ENCODE measurements at places on chromosomes 7 and 10.
A peak's percentile ranks its signal among the peaks of the same experiment; 100 is the strongest.

DNA sequence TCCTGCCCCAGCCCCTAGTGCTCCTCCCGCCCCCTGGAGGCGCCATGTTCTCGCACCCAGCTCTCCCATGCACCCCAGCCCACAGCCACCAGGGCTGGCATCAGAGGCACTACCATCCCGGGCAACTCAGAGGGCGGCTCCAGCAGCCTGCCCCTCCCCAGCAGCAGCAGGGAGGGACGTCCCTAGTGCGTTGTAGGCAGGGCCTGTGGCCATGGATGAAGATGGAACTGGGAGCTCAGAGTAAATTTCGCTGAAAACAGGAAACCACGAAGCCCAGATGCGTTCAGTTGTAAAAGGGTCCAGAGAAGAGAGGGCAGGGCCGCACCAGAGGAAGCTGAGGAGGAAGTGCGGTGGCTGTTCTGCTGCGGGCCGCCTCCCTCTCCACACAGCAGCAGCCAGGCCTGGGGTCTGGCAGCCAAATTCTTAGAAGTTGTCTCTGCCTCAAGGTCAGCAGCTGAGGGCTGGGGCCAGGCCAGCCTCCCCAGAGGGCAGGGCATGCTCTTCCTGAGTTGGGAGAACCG is 24.6 kb downstream of the VSIR start:
- DNase-seq: peak; percentile 68

- no peak for DNase-seq
These were observed 35.3 kb downstream of the DIP2C start for GRCh38 chr10:653991-654646.

GRCh38 chr7:101308245-101309085 is 13.1 kb downstream of the IFT22 start:
- DNase-seq: no peak

DNA sequence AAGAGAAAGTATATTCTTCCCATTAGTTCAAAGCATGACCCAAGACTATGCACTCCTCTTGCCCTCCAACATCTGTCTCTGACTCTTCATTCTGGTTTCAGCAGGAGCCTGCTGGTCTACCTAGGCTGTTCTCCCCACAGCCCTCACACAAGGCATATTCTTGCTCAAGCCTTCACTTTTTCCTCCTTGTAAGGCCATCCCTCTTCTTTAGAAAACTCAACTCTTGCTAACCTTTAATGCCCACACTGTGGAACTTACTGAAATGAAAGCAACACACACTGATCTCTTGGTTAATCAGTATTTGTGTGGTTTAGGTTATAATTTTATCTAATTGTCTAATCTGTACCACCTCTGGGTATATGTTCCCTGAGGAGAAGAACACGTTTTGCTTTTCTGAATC is 75.8 kb downstream of the PRKCQ start:
- DNase-seq: no peak

DNA sequence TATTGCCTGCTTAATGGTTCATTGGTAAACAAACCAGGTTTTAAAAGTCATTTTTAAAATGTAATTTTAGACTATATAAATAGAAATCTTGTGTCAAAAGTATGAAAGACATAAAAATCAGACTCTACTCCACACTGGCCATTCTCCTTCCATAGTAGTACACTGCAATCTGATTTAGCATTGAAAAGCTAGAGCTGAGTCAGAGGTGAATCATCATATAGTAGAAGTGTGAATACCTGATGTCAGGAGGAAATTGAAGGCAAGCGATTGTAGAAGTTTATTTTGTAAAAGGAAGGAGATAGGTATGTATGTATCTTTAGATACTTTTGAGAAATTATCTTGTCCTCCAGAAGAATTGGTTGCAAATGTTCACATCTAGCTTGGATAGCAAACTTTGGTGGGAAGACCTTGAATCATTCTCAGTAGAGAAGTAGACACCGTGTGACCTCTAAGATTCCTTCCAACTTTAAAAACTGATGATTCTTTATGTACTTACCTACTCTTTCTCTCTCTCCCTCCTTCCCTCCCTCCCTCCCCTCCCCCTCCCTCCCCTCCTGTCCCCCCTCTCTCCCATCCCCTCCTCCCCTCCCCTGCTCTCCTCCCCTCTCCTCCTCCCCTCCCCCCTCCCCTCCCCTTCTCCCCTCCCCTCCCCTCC is 88.1 kb downstream of the BTAF1 start:
- DNase-seq: peak; percentile 21

GRCh38 chr7:127514499-127514898 is 70.9 kb downstream of the GCC1 start:
- DNase-seq: no peak

DNA sequence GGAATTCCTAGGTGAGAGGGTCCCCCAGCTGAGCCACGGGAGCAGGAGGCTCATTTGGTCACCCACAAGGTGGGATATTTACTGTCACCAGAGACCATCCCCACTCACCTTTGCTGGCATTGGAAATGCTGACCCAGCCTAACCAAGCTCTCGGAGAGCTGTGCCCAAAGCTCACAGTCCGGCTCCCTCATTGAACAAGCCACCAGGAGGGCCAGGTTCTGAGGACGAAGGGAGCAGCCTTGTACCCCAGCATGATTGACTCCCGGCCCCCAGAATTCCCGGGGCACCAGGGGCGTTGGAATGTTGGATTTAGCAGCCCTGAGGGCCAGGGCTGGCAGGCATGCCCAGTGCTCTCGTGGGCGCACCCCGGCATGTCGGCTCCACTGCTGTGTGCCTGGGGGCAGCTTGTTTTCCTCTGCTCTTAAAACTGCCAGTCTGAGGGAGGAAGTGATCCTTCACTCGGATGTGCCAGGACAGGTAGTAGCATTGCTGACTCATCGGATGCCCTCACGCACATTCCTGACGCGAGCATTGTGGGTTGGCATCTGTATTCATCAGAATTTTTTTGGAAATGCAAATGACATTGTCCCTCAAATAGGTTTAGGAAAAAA is 23.3 kb downstream of the CLIP2 start:
- DNase-seq: peak; percentile 60

- DNase-seq: no peak
These were observed 37.9 kb downstream of the PNLIPRP3 start for GRCh38 chr10:116465546-116465945.

DNA sequence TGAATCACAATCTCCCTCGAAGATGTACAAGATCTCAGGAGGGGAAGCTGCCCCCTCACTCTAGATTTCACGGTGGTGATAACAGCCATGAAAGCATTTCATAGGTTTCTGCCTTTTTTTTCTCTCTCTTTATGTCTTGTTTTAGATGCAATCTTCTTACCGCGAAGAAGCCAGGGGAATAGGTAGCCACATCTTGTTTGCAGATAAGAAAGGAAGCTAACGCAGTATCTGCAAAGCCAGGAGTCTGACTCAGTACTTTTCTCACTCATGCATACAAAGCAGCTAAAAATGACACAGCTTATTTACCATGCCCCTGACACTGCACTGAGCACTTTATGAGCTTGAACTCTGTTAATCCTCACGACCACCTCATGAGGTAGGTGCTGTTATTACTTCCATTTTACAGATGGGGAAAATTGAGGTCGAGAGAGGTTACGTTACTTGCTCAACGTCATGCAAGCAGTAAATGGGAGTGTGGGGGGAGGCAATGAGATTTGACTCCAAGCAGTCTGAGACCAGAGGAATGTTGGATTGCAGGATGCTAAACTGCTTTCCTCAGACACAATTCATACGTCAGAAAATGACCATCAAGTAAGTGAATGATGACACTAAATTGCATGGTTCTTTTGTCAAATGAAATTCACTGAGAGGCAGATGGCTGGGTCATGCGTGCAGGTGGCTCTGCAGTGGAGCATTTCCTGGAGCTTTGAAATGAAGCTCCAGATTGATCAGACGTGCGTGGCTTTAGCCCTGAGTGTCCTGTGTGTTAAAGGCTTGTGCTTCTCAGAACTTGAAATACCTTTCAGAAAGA is 3.3 kb downstream of the MAP3K8 start:
- DNase-seq: no peak

- DNase-seq: no peak
These were observed 12.5 kb upstream of the POM121L12 start for GRCh38 chr7:53022893-53023292.

DNA sequence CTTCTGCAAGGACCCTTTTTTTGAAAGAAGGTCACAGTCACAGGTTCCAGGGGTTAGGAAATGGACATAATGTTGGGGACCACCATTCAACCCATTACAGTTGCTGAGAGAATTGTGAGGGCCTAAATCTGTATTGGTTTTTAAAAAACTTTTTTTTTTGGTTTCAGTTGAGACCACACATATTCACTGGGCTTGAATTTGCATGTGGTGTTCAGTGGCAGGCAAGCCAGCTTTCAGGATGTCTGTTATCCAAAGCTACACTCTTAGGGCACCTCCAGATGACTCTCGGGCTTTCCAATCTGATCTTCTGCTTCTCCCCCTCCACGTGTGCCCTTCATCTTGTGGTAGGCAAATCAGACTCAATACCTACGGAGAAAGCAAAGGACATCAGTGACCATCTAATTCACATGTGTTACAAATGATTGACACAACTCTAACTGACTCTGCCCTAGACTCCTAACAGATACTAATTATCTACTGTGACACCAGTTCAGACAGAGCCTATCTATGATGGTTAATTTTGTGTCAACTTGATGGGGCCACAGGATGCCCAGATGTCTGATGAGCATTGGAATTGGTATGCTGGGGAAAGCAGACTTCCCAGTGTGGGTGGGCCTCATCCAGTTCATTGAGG is 93.3 kb upstream of the ELMO1 start:
- DNase-seq: no peak

- DNase-seq: no peak
These were observed 56.9 kb downstream of the HIBADH start for GRCh38 chr7:27605689-27606269.

GRCh38 chr10:133325440-133326222 is 11.1 kb downstream of the CALY start:
- DNase-seq: no peak

- DNase-seq: no peak
These were observed 205.2 kb downstream of the PRPF18 start for GRCh38 chr10:13792006-13792405.

GRCh38 chr7:135801045-135801693 is 52.6 kb upstream of the FAM180A start:
- DNase-seq: no peak

- DNase-seq: no peak
These were observed 127.0 kb upstream of the PLXDC2 start for GRCh38 chr10:19689231-19689630.

- DNase-seq: no peak
These were observed 93.5 kb upstream of the MPP7 start for GRCh38 chr10:28396331-28396730.

GRCh38 chr10:76774987-76775603 is 862.5 kb downstream of the KCNMA1 start:
- DNase-seq: no peak

DNA sequence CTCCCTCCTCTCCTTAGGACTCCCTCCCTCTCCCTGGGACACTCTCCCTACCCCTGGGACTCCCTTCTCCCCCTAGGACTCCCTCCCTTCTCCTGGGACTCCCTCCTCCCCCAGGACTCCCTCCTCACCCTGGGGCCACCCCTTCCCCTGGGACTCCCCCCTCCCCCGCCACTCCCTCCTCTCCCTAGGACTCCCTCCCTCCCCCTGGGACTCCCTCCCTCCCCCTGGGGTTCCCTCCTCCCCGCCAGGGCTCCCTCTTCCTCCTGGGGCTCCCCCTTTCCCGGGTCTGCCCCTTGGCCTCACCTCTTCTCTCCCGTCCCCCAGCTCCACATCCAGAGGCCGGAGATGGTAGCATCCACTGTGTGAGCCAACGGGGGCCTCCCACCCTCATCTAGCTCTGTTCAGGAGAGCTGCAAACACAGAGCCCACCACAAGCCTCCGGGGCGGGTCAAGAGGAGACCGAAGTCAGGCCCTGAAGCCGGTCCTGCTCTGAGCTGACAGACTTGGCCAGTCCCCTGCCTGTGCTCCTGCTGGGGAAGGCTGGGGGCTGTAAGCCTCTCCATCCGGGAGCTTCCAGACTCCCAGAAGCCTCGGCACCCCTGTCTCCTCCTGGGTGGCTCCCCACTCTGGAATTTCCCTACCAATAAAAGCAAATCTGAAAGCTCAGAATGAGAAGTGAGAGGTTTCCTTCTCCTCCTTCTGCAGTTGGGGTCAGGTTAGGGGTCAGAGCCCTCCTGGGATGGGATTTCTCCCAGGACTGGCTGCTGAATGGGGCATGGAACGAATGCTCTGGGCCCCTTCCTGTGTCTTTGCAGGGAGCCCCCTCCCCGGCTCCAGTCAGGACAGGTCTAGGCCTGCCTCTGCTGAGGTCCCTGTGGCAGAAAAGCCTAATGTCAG is 1.4 kb upstream of the MUC17 start:
- no peak for DNase-seq

- DNase-seq: no peak
These were observed 6.0 kb upstream of the LIPA start for GRCh38 chr10:89257581-89257980.

- DNase-seq: no peak
These were observed 107.1 kb downstream of the RNF32 start for GRCh38 chr7:156747718-156748117.

- peak; percentile 53 for DNase-seq
These were observed 10.2 kb downstream of the CRYGN start for GRCh38 chr7:151429560-151430331.

- DNase-seq: no peak
These were observed 7.5 kb upstream of the CNPY1 start for GRCh38 chr7:155553871-155554270.

DNA sequence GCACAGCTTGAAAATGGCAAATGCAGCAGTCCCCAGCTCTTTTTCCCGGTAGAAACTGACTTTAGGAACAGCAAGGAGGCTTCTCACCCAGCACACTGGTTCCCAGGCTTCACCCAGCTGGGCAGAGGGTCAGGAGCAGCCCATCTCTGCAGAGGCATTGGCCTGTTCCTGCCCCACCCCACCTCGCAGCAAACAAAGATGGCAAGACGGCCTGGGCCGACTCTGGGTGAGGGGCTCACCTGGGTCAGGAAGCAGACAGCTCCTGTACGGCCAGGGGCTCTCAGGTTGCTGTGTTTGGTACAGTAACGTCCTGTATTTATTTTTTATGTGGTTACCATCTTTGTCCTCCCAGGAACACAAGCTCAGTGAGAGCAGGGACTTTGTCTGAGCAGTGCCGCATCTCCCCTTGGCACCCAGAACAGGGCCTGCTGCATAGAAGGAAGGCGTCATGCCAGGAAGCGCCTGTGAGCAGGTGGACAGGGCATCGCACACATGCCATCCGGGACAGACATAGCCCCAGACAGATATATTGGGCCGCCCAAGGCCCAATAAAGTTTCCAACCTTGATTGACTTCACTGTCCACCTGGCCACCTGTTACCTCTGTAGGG is 585.0 kb upstream of the FOXK1 start:
- DNase-seq: no peak

- DNase-seq: no peak
These were observed 47.7 kb upstream of the ATRNL1 start for GRCh38 chr10:115045499-115045898.

Measured in T-helper 1 cell (primary cell).